ENCODE measurements at places on chromosomes 5 and 9.
A peak's percentile ranks its signal among the peaks of the same experiment; 100 is the strongest.

DNA sequence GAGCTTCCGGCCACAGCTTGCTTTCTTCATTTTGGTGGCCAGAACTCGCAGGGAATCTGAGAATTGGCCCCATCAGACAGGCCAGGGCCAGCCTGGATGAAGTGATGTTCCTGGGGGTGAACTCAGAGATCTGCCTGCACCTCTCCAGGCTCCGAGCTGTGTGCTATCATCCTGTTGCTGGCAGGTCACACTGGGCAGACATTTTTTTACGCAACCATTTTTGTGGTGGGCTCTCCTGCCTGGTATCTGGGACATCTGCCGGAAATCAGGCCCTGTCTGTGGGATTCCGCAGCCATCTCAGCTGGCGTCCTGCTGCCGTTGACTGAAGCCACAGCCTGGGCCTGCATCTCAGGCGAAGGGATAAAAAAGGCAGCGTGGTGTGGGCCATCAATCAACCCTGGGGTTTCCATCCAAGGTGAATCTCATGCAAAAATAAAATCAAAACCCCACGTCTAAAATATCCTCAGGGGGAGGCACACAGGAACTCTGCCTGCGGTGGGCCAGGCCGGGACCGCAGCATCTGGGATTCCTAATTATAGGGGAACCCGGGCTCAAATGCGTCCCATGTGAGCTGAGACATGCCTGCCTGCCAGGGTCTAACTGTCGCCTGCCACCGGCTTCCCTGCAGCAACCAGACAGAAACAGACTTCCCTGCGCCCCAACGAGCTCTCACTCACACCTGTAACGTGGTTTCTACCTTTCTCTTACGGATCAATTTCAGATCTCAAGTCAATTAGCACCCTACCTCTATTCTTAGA, 174.3 kb downstream of the SYK start:
- DNase-seq: no peak

DNA sequence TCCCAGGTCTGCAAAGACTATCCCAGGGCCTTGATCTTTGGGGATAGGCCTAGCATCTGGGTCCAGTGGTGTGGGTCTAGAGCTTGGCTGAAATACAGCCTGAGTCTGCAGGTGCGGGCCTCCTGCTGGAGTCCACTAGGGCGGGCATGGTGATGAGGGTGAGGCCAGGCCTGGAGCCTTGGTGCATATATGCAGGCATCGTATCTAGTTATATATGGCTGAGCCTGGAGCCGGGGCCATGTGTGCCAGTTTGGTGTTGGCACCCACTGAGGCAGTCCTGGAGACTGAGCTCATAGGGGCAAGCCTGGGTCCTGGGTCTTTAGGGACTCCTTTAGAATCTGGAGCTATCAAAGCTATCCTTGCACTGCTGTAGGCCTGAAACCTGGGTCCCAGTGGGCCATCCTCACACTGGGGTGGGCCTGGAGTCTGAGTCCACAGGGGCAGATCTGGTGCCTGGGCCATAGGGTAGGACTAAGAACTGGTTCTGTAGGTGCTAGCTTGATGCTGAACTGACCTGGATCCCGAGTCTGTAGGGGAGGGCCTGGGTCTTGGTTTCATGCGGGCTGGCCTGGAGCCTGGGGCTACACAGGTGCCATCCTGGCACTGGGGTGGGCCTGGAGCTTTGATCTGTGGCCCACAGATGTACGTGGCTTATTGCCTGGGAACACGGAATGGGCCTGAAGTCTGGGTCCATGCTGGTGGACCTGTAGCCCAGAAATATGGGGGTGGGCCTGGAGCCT, 346.5 kb upstream of the MEF2C start:
- no peak for DNase-seq

GRCh38 chr5:9474219-9475002, 71.5 kb downstream of the SEMA5A start:
- DNase-seq: no peak

- no peak for DNase-seq
Measured at GRCh38 chr9:81591791-81592190, 97.6 kb downstream of the TLE1 start.

DNA sequence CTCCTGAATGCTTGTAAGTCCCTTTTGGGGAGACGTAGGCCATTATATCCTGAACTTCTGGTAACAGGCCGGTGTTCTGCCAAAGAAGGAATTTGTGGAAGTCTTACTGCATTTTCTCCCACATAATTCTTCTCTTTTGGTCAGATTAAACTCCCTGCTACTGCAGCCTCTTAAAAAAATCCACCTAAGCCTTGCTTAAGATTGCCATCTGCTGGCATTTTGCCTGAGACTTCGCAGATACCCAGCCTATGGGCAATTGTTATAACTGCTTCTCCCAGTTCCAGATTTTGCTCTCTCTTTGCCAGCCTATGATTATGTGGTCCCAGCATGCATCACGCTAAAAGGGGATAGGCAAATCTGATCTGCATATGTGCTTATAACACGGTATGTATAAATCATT, 391.6 kb upstream of the CHD1 start:
- no peak for DNase-seq

GRCh38 chr9:72128526-72128925, 20.7 kb upstream of the GDA start:
- no peak for DNase-seq

- DNase-seq: peak; percentile 12
Measured at GRCh38 chr5:75734913-75735789, 17.9 kb upstream of the POC5 start.

DNA sequence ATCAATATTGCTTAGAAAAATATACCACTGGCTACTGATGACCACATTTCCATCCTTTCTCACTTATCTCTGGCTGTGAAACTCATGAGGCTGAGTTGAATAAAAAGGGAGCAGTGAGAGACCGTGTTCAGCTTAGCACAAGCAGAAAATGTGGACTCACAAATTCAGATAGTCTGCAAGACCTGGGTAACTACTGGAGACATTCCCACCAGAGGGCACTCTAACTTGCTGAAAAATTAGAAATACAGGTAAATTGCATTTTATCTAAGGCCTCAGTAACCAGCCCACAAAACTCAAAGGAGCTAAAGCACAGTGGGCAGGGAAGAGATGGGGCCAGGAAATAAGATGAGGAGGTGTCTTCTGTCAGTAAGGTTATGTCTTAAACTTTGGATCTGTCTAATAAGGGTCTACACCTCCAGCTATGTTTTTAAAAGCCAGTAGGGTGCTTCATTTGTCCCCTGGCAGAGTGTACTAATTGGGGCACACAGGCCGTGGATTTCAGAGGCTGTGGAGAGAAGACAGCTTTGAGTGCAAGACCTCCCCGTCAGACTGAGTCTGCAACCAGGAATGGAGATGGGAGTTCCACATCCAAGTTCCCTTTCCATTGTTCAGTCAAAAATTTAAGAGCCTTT, 8.7 kb upstream of the NDUFB6 start:
- peak; percentile 26 for DNase-seq

DNA sequence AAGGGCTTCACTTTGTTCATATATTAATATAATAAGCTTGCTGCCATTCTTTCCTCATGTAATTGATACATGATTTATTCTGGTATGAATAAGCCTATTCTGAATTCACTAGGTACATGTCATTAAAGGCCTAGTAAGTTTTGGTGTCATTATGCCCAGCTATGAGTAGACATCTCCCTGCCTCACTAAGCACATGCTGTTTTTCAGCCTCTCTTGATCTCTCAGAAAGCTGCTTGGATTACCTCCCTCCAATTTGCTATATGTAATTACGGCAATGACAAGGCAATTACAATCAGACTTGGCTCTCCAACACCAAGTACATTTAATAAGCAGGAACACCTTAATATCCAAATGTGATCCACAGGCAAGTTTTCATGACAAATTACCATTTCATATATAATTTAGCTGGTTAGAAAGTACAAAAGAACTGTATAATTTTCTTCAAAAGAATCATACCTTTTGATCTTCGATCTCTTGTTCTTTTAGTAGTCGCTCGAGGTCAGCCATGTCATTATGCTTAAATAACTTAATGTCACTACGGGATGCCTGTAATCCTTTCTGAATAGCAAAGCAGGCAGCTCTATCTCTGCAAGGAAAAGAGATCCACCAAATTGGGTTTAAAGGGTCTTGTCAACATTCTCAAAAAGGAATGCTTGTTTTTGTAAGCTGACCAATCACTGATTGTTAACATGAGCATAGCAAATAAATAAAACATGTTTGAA, 56.3 kb downstream of the SPTLC1 start:
- DNase-seq: no peak

GRCh38 chr9:4661611-4662010, 483 bp upstream of the PLPP6 start:
- DNase-seq: no peak

DNA sequence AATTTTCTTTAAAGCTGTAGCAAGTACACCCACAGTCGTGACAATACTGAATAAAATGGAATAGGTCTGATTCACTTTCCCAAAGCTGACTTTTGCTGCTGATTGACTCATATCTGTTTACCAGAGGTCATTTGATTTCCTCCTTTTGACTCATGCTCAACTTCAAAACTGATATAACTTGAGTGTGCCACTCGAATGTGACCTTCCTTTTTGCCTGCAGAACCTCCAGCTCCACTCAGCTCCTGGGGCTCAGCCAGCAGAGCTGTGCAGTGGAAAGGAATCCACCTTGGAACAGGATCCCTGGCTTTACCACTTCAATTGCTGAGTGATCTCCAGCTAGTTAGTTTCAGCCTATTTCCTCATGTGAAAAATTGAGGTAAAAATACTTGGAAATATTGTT, 84.1 kb downstream of the FEM1C start:
- peak; percentile 26 for DNase-seq

DNA sequence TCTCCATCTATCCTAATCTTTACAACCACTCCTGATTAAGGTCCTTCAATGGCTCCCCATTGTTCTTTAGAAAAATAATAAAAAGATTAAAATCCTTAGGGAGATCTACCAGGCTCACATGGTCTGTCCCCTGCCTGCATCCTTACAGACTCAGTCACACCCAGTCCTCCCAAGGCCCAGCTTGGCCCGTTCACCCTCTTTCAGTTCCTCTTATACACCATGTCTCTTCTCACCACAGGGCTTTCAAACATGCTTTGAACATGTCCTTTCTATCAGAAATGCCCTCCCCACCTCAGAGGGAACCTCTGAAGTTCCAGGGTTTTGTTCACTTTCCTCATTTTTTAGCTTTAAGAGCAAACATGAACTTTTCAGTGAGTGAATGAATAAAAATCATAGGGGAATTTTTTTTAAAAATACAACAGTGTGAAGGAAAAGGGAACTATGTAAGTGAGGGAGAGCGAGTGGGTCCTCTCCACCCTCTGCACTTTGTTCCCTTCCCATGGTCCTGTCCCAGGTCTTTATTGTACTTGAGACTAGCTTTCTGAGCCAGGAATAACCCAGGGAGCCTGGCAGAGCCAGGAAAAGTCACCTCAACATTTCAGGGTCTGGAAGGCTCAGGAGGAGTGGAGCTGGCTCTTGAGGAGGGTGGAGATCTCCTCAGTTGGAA, 55.3 kb downstream of the TRPC7 start:
- DNase-seq: no peak

GRCh38 chr5:112555197-112555596, 136.1 kb upstream of the EPB41L4A start:
- no peak for DNase-seq

DNA sequence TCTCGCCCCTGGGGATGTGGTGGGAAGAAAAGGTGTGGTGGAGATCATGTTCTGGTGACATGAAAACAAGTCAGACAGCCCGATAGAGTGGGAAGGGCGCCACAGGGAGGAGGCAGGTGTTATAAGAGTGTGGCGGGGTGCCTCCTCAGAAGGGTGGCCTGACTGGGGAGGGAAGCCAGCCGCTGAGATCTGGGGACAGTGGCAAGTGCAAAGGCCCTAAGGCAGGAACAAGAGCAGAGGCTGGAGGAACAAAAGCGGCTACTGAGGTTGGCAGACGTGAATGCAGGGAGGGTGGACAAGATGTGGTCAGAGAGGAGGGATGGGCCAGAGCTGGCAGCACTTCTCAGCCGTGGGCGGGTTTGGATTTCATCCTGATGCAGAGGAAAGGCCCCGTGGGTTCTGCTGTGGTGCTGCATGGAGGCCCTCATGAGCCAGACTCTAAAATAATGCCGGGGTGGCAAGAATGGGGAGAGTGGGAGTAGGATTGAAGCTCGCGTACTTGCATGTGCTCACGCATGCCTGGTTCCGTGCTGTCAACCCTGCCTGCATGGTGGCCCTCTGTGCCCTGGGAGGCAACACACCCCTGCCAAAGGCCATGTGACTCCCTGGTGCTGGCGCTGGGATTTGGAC, 89.2 kb downstream of the MVB12B start:
- no peak for DNase-seq

DNA sequence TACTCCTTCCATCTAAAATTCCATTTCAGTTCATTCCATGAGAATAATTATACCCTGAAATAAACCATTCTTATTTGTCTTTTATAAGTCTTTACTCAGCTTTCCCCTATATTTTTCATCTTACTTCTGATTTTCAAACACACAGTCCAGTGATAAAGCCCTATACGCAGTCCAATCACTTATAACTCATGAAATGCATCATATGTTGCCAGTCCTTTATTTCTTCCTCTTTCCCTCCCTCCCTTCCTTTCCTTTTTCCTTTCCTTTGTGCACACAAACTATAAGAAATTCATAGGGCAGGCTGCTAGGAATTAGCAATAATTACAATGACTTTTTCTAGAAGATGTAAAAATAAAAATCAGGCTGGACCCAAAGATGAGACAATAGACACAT, 58.8 kb upstream of the RPS23 start:
- DNase-seq: no peak
